Activated naive CD8-positive, alpha-beta T cell treated with anti-CD3 and anti-CD28 coated beads, Interleukin-2, amount 10 ng/mL, durations not matched to agents 7 days and 5 days (primary cell): ENCODE measurements at places on chromosomes 1 and 21. TPM values are rescaled to one million over a fixed set of nuclear protein-coding genes. Genes with fewer than 3 reads are reported as not detected.

Gene TNNI3K
- 0.45 TPM for total RNA-seq

Gene FAM72D
- total RNA-seq: 11.1 TPM

Gene RNU1-2
- total RNA-seq: 3,257 TPM

Gene TFF2
- not detected for total RNA-seq

Gene DMBX1
- 0.11 TPM for total RNA-seq

Gene TCHH
- total RNA-seq: 0.06 TPM

Gene CD46
- total RNA-seq: 151 TPM

Gene TSPAN2
- 1.2 TPM for total RNA-seq

DNA sequence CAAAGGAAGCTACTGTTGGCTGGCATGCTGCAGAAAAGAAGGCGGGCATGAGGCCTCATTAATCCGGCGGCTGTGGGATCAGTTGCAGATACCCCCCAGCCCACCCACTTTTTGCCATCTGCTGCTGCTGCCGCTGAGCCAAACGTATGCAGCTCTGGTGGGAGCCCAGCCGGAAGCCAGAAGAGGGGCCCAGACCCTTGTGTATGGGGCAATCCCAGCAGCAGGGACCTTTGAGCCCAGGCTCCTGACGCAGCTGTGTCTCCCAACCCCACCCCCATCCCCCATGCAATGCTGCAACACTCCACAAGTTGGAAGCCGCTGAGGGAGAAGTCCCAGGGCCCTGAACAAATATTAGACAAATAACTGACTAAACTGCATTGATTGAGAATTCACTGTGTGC is 106.0 kb downstream of the ELAVL4 start:
- DNase-seq: no peak

DNA sequence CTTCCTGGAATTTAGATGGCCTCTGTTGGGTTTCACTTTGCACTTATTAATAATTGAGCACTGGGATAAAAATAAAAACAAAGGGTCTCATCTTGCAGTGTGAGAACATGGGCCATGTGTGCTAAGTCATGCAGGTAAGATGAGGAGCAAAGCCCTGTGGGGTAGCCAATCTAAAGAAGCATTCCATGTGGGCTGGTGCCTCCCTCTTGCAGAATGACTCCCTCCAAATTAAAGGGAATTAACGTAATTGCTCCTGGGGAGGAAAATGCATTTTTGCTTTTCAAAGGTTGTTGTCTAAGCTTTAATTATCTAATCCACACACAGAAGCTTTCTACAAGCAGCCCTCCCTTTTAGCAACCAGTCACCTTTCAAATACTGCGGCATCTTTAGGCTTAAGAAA is 69.8 kb downstream of the CDC14A start:
- no peak for DNase-seq

GRCh38 chr1:63922848-63923247 is 149.0 kb downstream of the ROR1 start:
- DNase-seq: no peak

GRCh38 chr1:206442101-206442500 is 28.2 kb upstream of the IKBKE start:
- DNase-seq: no peak

DNA sequence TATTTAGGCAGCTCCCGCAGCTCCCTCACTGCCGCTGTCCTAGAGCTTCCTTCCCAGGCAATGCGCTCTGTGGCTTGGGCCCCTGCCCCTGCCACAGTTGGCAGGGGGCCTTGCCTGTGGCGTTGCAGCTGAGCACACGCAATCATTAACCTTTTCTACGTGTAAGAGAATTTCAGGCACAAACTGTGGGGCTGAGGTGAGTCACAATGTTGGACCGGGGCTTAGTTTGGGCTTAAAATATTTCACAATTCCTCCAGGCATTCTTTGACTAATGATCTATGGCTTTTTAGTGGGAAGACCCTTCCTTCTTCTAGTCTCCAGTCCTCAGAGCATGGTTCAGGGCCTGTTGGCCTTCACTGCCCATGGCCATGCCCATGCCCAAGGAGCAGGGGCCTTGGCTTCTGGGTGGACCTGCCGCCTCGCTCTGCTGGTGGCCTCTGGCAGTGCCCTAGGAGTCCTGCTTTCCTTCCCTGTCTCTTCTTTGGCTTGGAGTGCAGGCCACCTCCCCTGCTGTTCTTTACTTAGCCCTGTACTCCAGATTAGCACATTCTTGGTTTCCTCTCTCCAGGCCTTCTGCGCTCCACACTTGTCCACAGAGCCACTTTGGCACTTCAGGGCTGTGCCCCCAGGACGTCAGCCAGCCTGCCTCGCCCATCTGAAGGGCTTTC is 39.2 kb downstream of the MAPKAPK2 start:
- no peak for DNase-seq

DNA sequence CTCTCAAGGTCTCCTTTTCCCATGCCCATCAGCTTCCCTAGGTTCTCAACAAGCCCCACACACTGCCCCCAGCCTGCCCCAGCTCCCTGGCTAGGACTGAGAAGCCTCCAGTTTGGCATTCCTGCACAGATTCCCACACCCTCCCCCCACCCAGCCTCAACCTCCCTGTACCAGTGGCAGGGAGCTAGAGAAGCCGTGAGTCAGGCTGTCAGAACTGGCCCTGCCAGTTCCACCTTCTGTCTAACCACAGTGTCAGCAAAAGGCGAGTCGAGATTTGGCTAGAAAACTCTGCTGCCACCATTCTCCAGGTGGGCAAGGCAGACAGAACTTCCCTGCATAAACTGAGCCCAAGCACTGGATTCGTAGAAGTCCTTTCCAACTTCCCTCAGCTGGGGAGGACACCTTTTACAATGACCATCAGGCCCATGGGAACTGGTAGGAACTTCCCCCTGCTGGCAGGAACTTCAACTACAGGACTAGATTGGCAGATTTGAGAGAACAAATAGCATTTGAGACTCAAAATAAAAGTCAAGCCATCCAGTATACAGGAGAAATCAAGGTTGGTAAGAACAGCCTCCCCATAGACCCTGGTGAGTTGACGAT is 31.0 kb downstream of the TNNT2 start:
- DNase-seq: no peak

DNA sequence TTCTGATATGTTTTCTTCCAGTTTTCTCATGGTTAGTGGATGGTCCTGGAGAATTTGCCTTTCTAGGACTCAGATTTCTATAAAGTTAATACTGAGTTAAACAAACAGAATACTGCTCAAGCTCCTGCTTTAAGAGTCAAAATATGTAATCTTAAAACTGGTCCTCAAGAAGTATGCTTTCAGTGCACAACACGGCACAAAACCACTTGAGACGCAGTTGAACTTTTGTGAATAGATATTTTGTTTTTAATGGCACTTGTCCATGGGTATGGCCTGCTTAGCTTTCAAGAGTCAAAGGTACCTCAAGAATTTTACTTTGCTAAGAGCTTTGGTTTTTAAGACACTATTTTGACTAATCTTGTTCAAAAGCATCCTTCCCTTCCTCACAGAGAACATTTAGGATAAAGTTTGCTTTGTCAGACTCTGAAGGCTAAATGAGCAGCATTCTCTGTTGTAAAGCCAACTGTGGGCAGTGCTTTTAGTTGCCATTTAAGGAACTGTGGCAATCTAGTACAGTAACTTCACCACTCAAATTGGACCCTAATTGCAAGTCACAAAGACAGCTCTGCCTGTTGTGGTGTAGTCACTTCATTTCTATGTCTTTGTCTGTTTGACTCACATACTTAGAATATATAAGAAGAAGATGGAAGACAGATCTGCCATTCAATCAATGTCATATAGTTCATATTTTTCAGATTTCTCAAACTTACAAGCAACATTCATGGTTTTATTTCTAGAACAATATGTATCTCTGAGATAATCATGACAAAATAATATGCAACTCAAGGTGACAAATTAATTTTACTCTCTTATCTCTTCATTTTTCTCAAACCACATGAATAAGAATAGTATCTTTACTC is 28.8 kb downstream of the SAMD13 start:
- no peak for DNase-seq

GRCh38 chr1:223737342-223737741 is 25.0 kb downstream of the CAPN2 start:
- no peak for DNase-seq

DNA sequence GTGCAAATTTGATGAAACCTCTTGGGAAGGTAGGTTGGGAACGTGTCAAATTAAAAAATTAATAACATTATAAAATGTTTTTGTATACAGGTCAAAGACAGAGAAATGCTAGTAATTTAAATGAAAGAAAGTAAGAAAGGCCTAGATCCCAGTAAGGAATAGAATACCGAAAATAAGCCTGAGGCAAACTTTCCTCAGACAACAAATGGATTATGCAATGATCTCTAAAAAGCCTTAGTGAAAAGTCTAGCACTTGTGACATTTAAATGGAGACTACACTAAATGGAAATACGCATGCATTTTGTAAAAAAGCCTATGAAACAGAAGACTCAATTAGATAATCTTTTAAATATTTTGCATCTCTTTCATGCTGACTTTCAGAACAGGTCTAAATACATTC is 138.5 kb upstream of the ZNHIT6 start:
- no peak for DNase-seq

DNA sequence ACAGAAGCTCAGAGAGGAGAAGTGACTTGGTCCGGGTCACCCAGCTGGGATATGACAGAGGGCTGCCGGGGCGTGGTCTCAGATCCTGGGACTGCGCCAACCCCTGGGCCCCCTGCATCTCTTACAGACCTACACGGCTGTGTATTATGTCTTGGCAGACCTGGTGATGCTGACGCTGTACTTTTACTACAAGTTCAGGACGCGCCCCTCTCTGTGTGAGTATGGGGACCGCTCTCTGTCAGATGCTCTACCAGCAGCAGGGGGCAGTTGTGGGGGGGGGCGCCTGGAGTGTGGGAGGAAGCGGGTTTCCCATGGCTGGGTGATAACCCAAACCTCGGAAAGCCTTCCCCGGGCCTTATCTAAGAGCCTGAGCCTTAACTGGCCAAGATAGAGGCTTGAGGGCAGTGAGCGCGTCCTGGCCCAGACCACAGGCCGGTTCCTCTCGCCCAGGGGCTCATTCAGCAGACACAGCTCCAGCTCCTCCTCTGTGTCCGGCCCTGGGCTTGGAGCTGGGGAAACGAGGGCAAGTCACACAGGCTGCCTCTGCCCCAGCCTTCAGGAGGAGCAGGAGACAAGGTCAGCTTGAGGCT is 13.3 kb downstream of the SLC66A1 start:
- no peak for DNase-seq

- DNase-seq: peak; percentile 59
These were observed 65.8 kb downstream of the SIK1 start for GRCh38 chr21:43361127-43361492.

GRCh38 chr1:112934577-112934976 is 21.4 kb downstream of the SLC16A1 start:
- no peak for DNase-seq

DNA sequence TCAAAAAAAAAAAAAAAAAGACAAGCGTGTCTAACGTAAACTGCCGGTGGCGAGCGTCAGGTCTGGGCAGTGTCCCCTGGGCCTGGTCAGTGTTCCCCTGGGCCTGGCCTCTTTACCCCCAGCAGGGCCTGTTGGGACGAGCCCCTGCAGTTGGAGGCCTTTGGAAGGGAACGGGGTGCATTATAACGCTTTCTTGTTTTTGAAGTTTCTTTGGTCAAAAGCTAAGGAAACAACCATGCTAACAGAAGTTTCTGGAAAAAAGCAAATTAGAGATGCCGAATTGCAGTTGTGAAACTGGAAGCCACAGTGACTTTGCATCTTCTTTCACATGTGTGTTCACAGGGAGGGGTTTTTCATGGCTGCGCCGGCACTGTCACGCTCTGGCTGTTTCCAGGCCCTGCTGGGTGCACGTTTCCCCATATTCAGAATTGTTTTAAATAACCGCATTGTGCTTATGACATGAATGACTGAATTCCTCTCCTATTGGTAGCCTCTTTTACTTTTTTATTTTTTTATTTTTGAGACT is 16.0 kb downstream of the RRP1 start:
- DNase-seq: no peak

DNA sequence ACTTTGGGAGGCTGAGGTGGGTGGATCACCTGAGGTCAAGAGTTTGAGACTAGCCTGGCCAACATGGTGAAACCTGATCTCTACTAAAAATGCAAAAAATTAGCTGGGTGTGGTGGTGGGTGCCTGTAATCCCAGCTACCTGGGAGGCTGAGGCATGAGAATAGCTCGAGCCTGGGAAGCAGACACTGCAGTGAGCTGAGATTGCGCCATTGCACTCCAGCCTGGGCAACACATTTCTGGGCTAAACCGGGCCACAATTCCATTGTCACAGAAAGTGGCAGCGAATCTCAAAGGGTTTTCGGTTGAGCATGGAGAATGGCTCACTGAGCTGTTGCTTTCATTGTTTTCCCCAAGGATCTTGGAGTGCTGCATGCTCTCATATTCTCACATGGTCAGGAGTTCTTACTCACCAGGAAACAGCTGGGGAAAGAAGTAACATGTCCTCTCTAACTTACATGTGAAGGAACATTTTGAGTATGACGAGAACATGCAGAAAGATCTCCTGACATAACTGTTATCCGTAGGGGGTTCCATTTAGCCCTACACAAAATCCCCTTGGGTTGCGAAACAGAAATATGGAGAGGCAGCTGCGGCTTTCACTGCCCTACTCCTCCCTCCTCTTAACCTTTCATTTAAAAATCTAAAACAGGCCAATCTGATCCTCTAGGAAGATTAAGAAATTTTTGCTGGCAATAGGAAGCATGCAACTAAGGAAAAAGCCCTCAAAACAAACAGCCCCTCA is 341.1 kb downstream of the PCP4 start:
- DNase-seq: no peak
